ENCODE measurements at places on chromosomes 12 and 14.
A peak's percentile ranks its signal among the peaks of the same experiment; 100 is the strongest.

DNA sequence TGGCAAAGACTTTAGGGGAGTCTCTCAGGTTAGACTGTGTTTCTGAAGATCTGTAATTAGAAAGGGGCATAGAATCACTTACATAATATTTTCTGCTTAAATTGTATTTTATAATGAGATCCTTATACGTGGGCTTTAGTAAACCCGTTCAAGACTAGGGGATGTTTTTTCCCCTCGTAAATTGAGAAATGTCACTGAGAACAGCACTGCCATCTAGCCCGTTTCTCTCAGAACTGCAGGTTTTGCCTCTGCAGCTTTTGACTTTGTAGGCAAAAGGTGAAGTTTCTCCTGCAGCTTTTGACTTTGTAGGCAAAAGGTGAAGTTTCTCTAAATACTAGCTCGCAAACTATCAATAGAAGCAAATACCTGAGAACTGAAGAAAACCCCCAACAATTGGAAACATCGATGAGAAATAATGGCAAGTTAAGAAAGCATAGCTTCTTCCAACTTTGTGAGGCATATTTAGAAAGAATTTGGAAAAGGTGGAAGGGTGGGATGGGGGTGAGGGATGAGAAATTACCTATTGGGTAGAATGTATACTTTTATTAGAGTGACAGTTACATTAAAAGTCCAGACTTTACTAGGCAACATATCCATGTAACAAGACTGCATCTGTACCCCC, 9.9 kb upstream of the ASPG start:
- no peak for DNase-seq

- no peak for DNase-seq
These were observed 37.7 kb downstream of the C12orf50 start for GRCh38 chr12:87991483-87991882.

DNA sequence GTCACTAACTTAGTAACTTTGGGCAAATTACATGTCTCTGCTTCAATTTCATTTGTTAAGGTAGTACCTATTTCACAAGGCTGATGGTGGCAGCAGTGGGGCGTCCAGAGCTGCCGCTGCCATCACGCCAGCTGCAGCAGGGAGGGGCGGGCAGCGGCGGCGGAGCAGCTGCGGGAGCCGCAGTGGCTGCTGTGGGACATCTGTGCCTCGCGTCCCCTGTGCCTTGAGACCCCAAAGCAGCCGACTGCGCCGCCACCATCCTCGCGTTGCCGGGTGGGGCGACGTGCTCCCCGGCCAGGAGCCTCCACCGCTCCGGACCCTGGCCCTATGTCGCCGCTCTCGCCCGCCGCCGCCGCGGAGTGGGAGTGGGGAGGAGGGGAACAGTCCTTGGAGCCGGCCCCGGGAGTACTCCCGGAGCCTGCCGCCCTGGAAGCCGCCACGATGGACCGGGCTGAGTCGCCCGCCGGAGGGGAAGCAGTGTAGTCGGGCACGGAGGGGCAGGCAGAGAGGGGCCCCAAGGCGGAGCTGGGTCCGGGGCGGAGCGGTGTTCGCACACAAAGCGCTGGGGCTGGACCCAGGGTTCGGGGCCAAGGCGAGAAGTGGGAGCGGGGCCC, 51.4 kb downstream of the A2M start:
- no peak for DNase-seq

GRCh38 chr12:116651089-116651488, 86.8 kb downstream of the SPRING1 start:
- no peak for DNase-seq

GRCh38 chr12:120125792-120126634, 9.5 kb upstream of the RAB35 start:
- DNase-seq = no peak

GRCh38 chr14:63897721-63898163, 44.9 kb downstream of the SYNE2 start:
- DNase-seq = no peak

- DNase-seq = peak; percentile 50
These were observed 1.4 kb downstream of the IFFO1 start for GRCh38 chr12:6554168-6555017.

GRCh38 chr14:54579621-54580020, 12.7 kb downstream of the SAMD4A start:
- DNase-seq = no peak

- no peak for DNase-seq
These were observed 11.9 kb downstream of the RARG start for GRCh38 chr12:53219956-53220693.

- DNase-seq = no peak
These were observed 43.0 kb upstream of the MANSC4 start for GRCh38 chr12:27823038-27823437.

GRCh38 chr12:94575645-94576403, 74.5 kb downstream of the TMCC3 start:
- no peak for DNase-seq

DNA sequence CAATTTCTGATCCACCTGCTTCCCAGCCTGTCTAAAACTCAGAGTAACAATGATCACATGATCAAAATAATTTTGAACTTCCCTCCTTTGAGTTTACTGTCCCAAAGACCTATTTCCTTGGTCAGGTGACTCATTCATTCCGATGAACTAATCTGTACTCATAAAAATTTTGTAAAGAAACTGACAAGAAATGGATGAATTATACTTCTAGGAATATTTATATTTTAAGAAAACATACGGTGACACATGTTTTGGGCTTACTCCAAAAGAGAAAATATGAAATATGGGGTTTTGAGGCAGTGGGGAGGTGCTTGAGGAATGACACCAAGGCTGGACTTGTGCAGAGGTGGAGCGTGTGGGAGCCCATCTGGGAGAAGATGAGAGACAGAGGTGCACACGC, 42.0 kb downstream of the GUCY2C start:
- no peak for DNase-seq

- DNase-seq = no peak
These were observed 2.5 kb upstream of the LALBA start for GRCh38 chr12:48572326-48572725.

- DNase-seq = no peak
These were observed 812.8 kb downstream of the C12orf50 start for GRCh38 chr12:87216436-87216835.

- no peak for DNase-seq
These were observed 227.7 kb upstream of the CRY1 start for GRCh38 chr12:107320929-107321631.

Data from DMS 273 treated with DMSO at 0.1 percent for 48 hours (cell line).